ENCODE measurements at places on chromosomes 3 and 15.

DNA sequence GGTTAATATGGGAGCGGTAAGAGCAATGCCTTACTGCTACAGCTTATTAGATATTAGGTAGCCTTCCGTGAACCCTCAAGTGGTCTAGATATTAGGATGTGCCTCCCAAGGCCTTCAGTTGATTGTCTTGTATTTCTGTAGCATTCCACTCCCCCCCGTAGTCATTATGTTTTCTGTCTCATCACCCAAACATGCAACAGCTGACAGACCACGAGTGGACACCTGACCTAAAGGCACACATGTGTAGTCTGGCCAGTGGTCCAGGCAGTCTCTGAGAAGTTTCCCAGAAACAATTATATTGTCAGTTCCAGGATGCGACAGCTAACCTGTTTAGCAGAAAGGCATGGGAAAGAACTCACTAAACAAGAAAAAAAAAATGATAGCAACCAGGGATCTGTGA, 1000.9 kb downstream of the AGBL1 start:
- no peak for DNase-seq

- DNase-seq = no peak
These were observed 50.3 kb downstream of the SERPINI1 start for GRCh38 chr3:167785790-167786189.

DNA sequence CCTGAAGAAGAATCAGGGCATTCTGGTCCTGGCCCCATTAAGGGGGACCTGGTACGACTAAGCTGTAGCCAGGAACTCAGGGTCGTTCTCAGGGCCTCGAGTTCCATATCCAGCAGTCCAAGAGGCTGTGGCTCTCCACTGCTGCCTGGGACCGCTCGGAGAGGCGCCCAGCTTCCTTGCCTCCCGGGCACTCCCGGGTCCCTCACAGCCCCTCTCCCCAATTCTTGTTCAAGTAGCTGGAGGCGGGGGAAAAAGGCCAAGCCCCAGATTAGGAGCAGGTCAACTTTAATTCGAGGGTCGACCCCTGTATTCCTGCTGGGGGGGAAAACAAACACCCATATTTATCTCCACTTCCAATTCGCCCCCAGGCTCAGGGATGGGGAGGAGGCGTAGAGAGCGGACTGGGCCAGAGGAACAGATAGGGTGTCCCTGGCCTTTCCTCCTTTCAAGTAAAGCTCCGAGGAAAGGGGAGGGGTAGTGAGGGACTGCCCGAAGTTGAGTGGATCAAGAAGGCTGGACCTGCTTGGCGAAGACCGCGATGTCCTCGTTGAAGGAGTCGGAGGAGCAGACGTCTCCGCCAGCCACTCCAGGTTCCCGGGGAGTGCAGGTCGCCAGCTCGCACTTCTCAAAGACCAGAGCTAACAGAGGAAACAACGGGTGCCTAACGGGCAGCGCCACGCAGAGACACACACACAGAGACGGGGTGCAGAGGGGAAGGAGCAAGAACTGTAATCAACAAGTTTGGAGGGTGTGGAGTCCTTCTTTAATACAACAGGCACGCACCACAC, 4.4 kb downstream of the MEIS2 start:
- DNase-seq = peak; percentile 14

- peak; percentile 63 for DNase-seq
These were observed 9.6 kb downstream of the CLEC3B start for GRCh38 chr3:45035441-45036301.

GRCh38 chr3:195297446-195297845, 26.5 kb upstream of the XXYLT1 start:
- no peak for DNase-seq

DNA sequence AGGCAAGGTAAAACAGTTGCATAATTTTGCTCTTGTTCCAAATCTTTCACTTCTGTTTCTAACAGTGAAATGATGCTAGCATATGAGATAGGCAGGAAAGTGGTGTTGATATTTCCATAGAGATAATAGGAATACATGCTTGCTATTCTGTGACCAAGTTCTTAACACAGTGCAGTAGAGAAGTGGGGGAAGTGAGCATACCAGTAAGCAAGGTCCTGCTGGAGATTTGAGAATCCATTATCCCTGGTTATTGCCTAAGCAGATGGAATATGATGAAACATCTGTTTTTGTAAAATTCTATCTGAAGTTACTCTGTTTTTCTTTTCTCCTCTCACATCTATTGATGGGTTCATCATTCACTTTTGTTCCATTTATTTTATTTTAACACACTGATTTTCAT, 28.7 kb downstream of the USP8 start:
- no peak for DNase-seq

DNA sequence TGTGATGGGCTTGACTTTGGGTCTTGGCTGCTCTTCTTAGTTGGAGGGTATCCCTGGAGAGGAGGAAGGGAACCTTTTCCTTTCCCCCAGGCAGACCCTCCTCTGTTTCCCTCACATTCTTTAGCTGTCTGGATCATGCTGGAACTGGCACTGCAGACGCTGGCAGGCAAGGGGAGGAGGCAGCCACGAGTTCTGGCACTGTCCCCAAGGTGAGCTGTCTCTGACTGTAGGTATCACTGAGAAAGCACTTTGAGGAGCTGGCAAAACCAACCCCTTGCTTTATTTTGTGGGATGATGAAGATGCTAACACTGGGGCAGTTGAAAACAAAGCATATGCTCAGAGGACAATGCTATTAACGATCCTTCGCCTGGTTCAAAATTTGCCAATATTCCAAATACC, 175.0 kb downstream of the SOX2 start:
- no peak for DNase-seq

- no peak for DNase-seq
These were observed 33.9 kb downstream of the CCDC12 start for GRCh38 chr3:46942481-46943236.

- DNase-seq = no peak
These were observed 4.4 kb downstream of the NR2F2 start for GRCh38 chr15:96334705-96335410.

GRCh38 chr3:123951522-123952447, 9.2 kb downstream of the CCDC14 start:
- DNase-seq = no peak

DNA sequence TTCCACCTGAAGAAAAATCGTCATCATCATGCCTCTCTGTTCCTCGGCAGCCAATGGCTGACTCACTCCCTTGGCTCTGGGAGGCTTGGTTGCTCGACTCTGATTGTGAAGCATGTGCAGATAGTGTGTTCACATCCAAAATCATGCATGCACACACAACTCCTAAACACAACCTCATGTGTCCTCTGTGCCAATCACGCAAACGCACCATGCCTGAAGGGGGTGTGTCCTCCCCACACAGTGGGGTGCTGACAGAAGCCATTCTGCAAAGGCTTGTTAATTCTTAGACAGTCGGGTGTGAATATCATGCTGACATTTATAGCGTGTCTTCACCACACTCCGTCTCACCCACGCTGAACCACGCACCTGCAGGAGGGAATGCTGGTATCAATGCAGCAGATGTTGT, 11.4 kb upstream of the CCDC174 start:
- no peak for DNase-seq

- no peak for DNase-seq
These were observed 10.9 kb downstream of the SMAD3 start for GRCh38 chr15:67076147-67076843.

DNA sequence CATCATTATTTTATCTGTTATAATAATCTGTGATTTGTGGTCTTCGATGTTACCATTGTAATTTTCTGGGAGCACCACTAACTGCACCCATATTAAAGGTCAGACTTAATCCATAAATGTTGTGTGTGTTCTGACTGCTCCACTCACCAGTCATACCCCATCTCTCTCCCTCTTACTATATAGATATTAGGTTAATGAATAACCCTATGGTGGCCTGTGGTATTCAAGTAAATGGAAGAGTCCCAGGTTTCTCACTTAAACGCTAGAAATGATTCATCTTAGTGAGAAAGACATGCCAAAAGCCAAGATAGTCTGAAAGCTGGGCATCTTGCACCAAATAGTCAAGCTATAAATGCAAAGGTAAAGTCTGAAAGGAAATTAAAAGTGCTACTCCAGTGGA, 1358.5 kb downstream of the ROBO2 start:
- DNase-seq = no peak

GRCh38 chr3:72567474-72567873, 280.8 kb downstream of the SHQ1 start:
- DNase-seq = no peak

- peak; percentile 1 for DNase-seq
These were observed 2.8 kb downstream of the SHISA5 start for GRCh38 chr3:48501196-48501595.

GRCh38 chr3:120147072-120147871, 53.0 kb upstream of the GSK3B start:
- peak; percentile 31 for DNase-seq

DNA sequence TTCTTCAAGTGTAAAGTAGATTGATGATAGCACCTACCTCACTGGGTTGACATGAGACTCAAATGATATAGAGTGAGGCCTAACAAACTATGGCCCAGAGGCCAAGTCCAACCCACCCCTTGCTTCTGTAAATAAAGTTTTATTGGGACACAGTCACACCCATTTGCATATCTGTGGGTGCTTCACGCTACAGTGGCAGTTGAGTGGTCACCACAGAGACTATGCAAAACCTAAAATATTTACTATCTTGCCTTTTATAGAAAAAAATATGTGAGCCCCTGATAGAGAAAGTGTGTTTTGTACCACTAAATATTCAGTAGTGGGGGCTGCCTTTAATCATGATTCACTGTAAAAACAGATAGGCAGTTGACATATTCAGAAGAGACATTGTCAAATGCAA, 38.0 kb downstream of the ACAN start:
- no peak for DNase-seq

GRCh38 chr3:66532160-66532587, 31.4 kb upstream of the LRIG1 start:
- DNase-seq = peak; percentile 72

DNA sequence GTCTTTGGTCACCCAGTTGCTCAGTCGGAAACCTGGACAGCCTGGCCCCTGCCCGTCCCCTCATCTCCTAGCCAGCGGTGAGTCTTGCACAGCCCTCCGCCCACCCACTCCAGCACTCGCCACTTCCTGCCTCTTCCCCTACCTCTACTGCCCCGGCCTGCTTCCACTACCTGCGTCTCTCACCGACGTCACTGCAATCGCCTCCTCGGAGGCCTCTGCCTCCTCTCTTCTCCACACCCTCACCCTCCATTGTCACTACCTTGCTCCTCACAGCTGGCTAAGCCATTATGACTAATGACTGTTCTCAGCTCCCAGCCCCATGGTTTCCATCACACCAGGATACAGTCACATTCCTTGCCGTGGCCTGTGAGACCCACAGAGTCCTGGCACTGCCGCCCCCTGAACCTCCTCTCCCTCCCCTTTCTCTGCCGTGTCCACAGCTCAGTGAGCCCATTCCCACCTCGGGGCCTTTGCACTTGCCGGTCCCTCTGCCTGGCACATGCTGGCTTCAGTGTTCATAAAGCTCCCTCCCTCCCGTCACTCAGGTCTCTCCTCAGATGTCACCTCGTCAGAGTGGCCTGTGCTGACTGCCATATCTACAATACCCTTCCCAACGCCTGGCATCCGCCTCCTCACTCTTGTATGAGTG, 104.8 kb downstream of the FBLN2 start:
- DNase-seq = no peak

GRCh38 chr15:65303687-65304380, 643 bp upstream of the RNU5B-1 start:
- DNase-seq = no peak

DNA sequence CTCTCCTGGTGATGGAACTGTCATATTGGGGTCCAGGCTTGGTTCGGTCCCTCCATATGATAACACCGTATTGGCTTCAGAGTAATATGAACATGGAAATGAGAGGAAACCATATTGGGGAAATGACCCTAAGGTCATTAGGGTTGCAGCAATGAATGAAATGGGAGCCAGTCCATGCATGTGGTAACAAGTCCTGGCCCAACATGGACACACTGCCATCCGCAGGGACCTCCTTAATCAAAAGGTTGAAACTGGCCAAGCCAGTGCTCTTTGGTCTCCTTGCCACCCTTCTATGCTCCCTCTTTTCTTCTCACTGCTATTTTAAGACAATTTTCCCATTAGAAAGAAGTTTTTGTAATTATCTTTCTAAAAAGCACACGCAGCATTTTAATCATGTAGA, 8.3 kb downstream of the SHC4 start:
- no peak for DNase-seq

DNA sequence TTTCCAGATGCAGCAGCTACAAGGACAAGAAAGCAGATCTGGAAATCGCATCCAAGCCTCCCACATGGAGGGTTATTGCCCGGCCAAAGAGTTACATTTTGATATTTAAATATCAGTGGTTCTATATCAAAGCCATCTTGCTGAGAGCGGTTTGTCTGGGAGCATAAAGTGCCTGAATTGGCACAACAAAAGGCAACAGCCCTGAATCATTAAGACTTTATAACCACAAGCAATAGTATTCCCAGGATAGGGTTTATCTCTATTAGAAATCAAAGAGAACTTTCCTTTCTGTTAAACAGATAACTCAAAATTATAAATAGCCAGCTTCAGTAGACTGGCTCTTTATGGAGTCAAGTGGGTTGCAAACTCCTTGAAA, 564.7 kb downstream of the ROBO1 start:
- DNase-seq = no peak

DNA sequence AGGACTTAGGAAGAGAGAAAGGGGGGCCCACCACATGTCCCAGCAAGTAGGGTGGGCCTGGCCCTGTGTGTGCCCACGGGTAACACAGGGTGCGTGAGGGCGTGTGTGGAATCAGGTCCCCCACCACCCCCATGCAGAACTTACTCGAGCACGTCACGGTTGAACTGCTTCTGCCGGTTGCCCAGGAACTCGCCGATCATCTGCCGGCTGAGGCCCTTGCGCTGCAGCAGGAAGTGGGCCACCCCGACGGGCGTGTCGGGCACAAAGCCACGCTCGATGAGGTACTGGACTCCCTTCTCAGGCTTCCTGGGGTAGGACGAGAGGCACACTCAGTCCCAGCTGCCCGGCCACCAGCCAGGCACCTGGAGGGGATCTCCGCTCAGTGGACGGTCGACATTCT, 83.1 kb upstream of the RPL32 start:
- DNase-seq = no peak

GRCh38 chr3:14543446-14543845, 3.3 kb upstream of the GRIP2 start:
- no peak for DNase-seq

- DNase-seq = no peak
These were observed 166.6 kb downstream of the XXYLT1 start for GRCh38 chr3:195104340-195104739.

DNA sequence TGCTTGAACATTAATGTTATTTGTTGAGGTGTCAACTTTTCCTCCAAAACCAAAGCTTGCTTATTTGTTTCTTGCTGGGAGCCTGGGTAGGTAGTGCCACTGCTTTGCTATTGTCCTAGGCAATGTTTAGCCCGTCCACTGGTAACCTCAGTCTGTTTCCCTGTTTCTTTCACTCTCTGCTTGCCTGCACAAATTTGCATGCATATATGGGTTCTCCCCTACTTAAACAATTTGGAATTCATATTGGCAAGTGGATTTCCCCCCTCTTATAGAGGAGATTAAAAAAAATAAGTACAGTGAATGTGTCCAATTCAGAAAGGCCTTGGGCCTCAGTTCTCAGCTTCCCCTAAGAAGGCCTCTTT, 45.0 kb upstream of the BOC start:
- no peak for DNase-seq

GRCh38 chr3:18124501-18124900, 300.6 kb downstream of the SATB1 start:
- DNase-seq = no peak
